ENCODE measurements at places on chromosomes 11 and 22.

- no peak for DNase-seq
Measured at GRCh38 chr11:59172345-59173079, 580 bp downstream of the DTX4 start.

DNA sequence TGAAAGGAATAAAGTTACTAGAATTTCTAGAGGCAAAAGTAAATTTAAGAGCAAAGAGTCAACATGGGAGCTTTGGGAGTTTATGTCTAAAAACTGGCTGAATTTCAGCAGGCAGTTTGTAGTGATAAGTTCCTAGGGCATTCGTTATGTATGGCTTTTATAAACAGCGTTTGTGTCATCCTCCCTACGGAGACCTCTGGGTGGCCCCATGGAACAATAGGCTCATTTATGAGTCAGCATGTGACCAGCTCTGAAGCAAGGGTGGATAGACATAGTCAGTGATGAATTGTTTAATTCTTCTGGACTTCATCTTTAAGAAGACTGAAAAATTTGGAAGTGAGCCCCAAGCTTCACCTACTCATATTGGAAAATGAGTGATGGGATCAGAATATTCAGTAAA lies 37.1 kb downstream of the SVIP start:
- no peak for DNase-seq

DNA sequence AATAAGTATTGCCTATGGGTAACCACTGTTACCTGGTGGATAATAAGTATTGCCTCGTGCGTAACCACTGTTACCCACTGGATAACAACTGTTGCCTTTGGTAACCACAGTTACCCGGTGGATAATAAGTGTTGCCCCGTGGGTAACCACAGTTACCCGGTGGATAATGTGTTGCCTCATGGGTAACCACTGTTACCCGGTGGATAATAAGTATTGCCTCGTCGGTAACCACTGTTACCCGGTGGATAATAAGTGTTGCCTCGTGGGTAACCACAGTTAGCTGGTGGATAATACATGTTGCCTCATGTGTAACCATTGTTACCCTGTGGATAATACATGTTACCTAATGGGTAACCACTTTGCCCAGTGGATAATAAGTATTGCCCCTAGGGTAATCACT lies 9.8 kb upstream of the NXPE4 start:
- no peak for DNase-seq

DNA sequence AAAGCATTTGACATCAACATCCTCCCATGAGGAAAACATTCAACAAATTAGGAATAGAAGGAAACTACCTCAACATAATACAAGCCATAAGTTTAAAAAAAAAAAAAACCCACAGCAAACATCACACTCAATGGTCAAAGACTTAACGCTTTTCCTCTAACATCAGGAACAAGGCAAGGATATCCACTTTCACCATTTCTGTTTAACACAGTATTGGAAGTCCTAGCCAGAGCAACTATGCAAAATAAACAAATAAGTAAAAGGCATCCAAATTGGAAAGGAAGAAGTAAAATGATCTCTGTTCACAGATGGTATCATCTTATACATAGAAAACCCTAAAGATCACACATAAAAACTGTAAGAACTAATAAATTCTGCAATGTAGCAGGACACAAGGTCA lies 13.1 kb downstream of the FXYD6 start:
- DNase-seq: no peak

DNA sequence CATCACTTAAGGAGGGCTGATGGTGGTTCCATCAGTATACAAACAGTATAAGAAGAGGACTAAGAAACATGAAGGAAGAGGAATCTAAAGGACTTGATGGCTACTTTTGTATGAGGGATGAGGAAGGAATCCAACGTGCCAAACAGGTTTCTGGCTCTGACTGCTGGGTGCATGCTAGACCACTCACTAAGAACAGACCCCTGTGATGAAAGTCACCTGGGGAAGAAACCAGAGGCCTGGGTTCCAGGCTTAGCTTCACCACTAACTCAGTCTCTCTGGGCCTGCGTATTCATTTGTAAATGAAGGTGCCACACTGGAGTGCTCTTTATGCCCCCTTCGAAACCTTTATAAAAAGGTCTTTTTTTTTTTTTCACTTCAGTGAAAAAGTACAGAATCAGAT lies 55.1 kb downstream of the AAMDC start:
- no peak for DNase-seq

DNA sequence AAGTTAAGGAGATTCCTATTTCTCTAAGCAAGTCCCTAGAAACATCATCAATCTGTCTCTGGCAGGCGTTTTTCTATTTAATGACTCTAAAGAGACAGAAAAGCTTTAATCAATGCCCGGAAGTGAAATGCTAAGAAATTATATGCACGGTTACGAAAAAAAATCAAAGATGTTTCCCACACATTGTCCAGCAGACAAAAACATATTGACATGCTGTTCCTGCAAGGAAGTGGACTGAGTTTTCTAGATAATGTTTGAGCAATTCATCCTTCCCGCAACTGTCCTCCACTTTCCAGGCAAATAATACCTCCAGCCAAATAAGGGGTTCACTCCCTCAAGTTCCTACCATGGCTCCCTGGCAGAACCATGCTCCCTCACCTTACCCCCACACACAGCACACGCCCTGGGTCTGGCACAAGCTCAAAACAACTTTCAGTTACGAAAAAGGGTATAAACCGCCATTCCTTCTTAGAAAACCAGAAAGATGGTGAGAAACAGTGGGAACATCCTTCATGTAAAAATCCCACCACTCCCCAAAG lies 29.6 kb downstream of the GALNT18 start:
- no peak for DNase-seq

DNA sequence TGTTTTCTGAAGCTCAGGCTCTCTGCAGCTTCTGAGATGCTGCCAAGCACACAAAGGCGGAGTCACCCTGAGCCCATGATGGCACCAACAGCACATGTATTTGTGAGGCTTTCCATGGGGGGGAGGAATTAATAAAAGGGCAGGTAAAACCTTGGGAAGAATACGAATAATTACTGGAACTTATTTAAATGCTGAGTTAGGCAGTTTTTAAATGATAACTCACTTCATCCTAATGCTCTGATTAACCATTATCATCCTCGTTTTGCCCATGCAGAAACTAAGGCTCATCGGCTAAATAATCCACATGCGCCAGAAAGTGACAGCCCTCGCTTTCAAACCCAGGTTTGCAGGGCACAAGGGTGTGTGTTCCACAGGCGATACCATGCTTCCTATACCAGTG lies 35.4 kb downstream of the LARGE1 start:
- no peak for DNase-seq

DNA sequence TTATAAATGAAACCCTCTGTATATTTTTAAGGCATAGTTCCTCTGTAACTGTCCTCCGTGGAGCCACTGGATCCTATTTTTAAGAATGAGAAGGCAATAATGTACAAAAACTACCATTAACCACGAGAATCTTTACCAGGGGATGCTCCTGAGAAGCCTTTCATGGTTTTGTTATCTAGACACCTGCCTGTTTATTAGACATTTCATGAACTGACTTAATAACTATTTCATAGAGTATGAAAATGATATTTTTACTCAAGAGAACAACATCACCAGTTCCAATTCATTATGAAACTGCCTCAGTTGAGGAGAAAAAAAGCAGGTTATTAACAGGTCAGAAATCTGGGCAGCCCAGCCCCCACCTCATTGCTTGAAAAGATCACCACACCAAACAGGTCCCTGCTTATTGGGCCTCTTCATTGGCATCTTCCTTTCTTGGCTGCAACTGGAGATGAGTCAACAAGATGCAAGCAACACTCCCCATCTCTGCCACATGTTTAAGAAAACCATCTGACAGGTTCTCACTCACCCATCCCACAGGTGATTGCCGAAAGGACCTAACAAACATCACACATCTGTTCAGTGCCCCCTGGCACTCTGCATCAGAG lies 27.8 kb downstream of the ETS1 start:
- no peak for DNase-seq

DNA sequence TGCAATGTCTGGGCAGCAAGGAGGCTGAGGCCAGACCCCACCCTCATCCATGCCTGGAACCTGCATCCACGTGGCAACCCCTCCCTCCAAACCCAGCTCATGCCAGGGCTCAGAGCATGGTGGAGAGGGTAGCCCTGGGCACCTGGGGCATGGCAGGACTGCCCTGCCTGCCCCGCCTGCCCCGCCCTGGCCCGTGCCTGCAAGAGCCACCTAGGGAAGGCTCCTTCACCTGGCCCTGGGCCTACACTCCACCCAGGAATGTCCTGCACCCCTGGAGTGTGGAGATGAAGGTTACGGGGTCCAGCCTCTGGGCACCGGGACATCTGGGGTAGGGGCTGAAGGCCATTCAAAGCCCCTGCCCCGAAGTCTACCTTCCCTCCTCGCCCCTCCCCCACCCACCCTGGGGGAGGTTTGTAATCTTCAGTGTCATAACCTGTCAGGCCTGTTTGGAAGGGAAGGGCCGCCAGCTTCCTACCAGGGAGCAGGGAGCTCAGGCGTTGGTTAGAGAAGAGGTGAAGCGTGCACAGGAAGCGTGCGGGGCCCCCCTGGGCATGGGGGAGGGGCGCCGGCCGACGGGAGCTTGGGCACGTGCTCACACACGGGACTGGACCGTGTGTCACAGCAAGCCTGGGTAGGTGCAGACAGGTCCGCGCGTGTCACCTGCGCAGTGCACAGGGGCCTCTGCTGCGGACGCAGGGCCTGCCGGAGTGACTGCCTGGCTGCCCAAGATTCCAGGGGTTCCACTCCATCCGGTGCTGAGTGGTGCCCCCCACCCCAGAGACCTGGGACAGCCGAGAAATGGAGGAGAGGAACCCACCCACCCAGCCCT lies 30.7 kb upstream of the TH start:
- no peak for DNase-seq

DNA sequence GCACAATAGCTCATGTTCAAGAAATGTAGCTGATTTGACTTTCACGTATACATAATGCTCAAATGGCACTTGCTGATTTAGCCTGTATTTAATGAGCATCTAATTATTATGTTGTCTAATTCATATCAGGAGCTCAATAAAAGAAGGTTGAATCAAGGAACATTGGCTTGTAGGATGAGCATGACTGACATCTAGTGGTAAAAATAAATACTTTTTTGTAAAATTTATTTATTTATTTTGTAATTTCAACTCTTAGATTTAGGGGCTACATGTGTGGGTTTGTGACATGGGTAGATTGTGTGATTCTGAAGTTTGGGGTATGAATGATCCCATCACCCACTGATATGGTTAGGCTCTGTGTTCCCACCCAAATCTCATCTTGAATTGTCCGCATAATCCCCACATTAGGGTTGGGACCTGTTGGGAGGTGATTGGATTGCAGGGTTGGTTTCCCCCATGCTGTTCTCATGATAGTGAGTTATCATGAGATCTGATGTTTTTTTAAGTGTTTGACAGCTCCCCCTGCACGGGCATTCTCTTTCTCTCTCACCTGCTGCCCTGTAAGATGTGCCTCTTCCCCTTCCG lies 1.7 kb upstream of the OR52E5 start:
- DNase-seq: no peak

GRCh38 chr11:57586711-57587245 lies 10.7 kb upstream of the SERPING1 start:
- no peak for DNase-seq

DNA sequence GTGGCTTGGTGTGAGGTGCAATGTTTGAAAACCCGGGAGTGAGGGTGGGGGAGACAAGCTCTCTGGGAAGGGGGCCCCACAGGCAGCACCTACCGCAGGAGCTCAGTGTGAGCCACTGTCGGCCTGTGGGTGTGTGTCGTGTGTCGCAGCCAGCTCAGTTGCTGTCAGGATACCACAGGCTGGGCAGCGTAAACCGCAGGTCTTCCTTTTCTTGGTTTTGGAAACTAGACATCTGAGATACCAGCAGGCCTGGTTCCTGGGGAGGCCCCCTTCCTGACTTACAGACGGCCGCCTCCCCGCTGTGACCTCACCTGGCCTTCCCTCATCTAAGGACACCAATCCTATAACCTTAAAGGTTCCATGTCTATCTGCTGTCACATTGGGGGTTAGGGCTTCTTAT lies 19.4 kb downstream of the IRF7 start:
- no peak for DNase-seq

GRCh38 chr11:62918531-62918930 lies 2.6 kb downstream of the CHRM1 start:
- DNase-seq: no peak

DNA sequence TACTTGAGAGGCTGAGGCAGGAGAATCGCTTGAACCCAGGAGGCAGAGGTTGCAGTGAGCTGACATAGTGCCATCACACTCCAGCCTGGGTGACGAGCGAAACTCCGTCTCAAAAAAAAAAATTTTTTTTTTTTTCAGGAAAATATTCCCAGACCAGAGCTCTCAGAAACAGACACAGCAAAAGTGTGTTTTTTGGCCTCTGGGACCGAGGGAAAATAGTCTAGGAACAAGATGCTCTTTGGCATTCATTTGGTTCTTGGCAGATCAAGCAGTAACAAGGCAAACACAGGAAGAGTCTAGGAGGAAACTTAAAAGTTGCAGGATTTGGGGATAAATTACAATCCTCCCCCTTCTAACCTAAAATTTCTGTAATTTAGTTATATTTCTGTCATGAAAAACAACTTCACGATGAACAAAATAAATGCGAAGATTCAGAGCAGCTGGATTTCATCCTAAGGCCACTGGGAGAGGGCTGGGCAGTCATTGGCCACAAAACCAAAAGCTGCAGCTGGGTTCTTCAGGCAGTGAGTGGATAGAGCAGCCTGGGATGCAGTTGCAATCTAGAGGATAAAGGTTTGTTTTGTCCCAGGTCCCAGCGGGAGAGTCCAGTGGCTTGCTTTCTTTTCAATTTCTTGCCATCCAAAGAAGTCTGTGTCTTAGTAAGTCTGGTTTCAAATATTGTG lies 19.7 kb downstream of the ATG16L2 start:
- no peak for DNase-seq

DNA sequence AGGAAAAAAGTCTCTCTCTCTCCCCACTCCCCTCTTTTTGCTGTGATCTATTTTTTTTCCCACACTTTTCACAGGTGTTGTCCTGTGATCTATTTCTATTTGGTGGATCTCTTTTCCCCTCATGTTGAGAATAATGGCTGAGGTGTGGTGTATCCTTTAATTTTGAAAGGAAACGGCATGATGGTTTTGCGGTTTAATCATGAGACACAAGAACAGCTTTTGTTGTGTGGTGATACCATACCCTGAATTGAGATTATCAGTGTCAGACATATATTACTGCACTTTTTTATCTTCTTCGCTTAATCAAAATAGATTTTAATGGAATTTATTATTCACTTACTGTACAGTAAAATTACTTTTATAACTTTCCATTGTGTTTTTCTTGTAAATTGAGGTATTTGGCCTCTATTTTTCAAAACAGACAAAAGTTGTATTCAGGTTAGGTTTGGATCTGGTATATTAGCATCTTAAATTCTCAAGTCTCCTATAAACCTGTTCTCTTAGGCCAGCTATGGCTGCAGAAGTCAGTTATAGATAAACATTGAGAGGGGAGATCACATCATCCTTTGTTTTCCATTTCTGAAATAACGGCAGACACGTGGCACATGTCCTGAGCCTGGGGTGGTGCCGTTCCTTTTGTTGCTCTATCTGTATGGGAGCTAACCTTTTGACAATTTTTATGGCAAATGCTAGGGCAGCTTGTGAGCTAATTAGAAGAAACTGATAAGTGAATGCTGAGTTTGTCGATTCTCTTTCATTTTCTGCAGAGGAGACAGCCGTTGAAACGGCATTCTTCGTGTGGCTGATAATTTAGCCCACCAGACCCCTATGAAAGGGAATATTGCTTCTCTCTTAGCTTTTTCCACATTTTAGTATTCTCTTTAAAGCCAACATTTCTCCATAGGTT lies 25.8 kb downstream of the NF2 start:
- DNase-seq: no peak
